CD4-positive, alpha-beta T cell treated with Interleukin-17A for 1 hour (primary cell): ENCODE measurements at places on chromosomes 4 and X.
A peak's percentile ranks its signal among the peaks of the same experiment; 100 is the strongest.

DNA sequence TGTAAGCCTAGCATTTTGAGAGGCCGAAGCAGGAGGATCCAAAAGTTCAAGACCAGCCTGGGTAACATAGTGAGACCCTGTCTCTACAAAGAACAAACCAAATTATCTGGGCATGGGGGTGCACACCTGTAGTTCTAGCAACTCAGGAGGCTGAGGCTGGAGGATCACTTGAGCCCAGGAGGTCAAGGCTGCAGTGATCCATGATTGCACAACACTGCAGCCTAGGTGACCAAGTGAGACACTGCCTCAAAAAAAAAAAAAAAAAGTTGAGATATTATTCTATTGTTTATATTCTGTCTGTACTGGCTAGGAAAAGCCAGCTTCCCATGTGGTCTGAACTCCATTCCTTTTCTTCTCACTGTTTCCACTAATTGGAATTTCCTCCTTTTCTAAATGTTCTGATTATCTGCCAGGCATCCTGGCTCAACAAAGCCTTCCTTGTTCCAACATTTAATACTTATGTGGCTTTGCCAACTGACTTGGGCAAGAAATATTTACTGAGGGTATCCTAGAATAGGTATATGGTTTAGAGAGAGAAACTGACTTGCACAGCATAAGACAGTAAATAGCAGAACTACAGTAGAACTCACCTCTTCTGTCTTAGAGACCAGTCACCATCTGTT, 175.2 kb upstream of the ADAMTS3 start:
- DNase-seq, result no peak

DNA sequence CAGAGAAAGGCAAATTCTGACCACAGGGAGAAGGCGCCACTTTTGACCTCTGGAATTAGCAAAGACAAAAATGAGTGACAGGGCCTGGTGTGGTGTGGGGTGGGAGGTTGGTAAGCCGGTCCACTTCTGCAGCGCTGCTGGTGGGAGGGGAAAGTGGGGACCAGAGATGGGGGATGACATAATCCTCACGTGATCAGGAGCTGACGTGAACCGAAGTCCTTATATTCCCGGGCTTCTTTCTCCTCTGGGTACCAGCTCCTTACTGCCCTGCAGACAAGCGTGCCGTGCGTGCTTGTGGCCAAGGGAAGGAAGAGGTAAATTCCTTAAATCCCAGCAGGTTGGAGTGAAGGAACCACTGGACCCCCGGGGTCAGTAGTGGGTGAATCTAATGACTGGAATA, at the start of gene TCEAL7:
TCEAL7 (plus strand) TSS at position 249 of the 400 bp plus-strand sequence. CDS start 1,165 bp downstream, outside the sequence.
- no peak for DNase-seq

- DNase-seq, result no peak
Measured at GRCh38 chrX:46967547-46967946, 55.3 kb downstream of the JADE3 start.

GRCh38 chrX:115595049-115595448, 34.1 kb downstream of the PLS3 start:
- no peak for DNase-seq

- no peak for DNase-seq
Measured at GRCh38 chr4:182140547-182140946, 102.7 kb upstream of the TENM3 start.

DNA sequence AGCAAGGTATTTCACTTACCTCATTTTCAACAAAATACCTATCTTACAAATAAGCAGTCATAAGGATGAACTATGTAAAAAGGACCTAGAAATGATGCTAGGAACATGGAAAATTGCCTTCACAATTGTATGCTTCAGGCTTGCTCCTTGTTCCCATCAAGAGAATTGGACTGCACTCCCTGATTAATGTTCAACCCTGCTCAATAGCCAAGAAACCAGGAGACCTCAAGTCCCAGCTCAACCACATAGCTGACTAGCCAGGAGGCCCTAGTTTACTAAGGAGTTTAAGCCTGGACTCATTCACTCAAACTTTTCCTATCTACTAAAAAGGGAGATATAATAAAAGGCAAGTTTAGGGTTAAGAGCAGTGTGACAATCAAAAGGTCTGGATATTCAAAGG, 146.6 kb upstream of the DGKK start:
- DNase-seq, result no peak

GRCh38 chr4:48436318-48436717, 46.8 kb upstream of the SLC10A4 start:
- no peak for DNase-seq

DNA sequence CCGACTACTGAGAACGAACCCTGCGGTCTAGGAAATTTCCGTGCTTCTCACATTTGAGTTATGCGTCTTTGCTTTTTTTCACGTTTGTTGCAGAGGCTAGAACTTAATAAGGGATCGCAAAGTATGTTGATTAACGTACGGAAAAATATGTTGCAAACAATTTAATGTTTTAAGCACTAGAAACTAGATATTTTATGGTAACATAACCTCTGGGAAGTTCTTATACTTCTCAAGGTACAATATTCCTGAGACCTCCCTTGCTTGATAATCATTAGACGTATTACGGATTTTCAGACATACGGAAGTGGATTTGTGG, 639 bp upstream of the PRDM5 start:
- DNase-seq, result no peak

- DNase-seq, result no peak
Measured at GRCh38 chr4:8834681-8835220, 36.9 kb downstream of the HMX1 start.

- no peak for DNase-seq
Measured at GRCh38 chrX:125327891-125328290, 8.2 kb downstream of the TEX13C start.

DNA sequence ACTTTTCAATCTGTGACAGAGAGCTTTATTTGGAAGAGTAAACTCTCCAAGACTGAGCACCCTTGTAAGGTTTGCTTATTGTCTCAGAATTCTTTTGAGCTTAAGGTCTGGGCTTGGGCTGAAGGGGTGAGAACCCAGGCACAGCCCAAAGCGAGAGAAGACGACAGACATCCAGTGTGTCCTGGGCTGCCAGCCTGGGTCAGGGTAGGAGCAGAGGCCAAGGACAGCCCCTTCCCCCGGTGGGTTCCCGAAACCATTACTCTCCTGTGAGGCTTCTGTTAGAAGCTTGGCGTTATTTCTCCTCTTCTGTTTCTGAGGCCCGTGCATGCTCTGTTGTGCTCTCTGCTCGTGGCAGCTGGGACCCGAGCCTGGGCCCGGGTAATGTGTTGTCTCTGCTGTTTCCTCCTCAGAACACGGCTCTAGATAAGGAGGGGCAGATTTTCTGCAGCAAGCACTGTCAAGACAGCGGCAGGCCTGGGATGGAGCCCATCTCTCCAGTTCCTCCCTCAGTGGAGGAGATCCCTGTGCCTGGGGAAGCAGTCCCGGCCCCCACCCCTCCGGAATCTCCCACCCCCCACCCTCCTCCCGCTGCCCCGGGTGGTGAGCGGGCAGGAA, 177.5 kb downstream of the DCLK2 start:
- no peak for DNase-seq

GRCh38 chr4:121177246-121178137, 13.4 kb upstream of the TNIP3 start:
- DNase-seq, result no peak

DNA sequence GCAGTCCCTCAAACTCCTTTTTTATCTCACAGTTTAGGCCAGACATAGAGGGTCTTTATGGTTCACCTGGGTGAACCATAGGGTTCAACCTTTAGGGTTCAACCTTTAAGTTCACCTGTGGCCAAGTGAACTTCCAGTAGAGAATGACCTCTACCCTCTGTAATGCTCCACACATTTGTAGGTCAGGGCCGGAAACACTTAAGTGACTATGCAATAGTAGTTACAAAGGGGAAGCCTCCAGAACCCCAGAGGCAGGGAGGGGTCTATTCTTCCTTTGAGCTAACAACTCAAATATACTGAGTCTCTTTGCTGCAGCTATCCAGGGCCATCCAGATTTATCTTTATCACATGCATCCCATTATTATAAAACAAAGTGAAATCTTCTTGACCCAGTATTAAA, 100.0 kb downstream of the LARP1B start:
- DNase-seq, result no peak

DNA sequence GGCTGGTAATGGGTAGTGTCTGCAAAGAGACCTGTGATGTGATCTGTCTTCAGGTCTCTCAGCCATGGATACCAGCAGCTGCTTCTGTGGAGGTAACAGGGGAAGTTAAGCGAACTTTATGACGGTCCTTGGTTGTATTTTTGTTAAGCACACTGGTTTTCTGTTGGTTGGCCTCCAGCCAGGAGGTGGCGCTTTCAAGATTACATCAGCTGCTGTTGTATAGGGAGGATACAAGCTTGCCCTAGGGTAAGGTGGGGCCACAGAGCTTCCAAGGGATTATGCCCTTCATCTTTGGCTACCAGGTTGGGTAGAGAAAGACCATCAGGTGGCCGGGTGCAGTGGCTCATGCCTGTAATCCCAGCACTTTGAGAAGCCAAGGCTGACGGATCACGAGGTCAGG, 834.2 kb upstream of the GALNTL6 start:
- DNase-seq, result no peak

DNA sequence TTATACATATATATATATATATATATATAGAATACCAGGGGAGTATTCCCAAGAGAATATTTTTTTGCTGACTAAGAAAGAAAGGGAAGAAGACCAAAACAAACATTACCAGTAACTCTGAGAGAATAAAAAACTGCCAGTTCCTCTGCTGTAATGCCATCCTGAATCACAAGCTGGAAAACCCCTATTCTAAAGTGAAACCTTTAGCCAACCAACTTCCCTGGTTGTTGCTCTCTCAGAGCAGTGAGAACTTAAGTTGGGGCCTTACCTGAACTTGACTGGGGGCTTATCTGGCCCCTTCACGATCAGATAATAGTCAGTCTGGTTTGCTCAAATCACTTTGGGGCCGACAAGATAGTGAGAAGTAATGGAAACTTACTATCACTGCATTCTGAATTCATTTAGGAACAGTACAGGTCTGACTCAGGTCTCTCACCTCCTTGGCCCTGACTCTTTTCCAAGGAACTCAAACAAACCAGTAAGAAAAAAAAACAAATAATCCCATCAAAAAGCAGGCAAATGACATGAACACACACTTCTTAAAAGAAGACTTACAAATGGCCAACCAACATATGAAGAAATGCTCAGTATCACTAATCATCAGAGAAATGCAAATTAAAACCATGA, 62.5 kb downstream of the CD40LG start:
- peak; percentile 61 for DNase-seq

DNA sequence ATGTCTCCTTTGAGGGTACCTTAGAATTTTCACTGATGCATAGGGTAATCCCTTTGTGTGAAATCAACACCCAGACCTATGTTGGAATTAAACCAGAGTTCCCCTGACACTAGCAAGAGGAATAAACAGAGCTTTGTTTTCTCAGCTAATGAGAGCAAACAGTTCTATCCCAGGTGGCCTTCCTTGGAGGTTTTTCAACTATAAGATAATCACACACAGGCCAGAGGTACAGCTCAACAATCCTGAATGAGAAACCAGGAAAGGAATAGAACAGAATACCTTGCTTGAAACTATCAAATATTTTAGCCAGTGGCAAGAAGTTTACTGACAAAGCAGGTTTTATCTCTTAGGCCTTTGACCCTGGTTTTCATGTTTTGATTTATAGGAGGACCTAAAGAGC, 100.2 kb downstream of the OTC start:
- DNase-seq, result no peak

GRCh38 chr4:138919094-138919936, 96.3 kb upstream of the NOCT start:
- peak; percentile 28 for DNase-seq

GRCh38 chr4:180314972-180315371, 1928.2 kb upstream of the TENM3 start:
- DNase-seq, result no peak

- peak; percentile 55 for DNase-seq
Measured at GRCh38 chr4:184417802-184418511, 56.4 kb downstream of the IRF2 start.

DNA sequence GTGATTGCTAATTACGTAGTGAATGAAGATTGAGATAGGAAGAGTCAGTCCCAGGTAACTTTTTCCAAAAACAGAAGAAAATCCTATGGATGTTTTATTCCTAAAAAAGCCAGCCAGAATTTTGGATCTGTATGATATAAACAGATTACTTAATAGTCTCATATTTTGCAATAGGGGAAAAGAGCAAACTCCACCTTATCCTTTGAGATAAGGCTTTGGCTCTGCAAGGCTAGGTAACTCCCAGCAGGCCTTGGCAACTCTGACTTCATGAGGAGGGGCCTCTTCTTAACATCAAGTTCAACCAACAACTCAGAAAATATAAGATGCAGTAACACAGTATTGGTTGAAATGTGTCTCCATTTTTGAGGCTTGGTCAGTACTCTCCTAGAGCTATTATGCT, 98.7 kb upstream of the SLC4A4 start:
- DNase-seq, result no peak
